ENCODE measurements at places on chromosomes 4 and X.

DNA sequence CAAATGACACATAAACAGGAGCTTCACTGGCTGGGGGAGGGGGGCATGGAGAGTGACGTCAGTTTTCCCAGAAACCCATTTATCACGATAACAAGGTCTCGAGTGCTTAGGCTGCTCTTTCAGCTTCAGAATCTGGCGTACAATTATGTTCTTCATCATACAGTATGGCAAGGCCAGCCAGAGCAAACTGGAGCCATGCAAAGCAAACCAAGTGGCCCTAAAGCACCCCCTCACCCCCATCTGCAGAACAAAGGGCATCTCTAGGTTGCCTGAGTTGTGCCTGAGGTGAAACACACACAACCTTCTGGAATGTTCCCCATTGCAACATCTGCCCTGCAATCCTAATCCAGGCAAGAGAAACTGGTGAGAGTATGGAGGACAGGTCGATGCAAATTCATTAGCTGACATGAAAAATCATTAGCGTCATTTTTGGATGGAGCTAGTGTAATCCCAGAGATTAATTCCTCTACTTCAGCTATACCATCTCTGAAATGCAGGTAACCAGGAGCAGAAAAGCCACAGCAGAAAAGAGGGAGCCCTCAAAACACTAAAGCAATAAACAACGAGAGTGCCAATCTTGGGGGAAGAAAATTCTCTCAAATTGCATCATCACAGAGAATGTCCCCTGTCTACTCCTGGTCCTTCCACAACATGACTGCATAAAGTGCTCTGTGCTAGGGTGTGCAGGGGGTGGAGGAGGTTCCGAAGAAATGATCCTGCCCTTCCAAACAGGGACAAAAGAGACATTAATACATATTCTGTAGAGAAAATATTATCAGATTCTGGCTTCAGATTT lies 1.8 kb downstream of the SEPTIN6 start:
- no peak for DNase-seq

- DNase-seq = no peak
Observed at GRCh38 chr4:11603591-11604194, 175.0 kb upstream of the HS3ST1 start.

- DNase-seq = no peak
Observed at GRCh38 chrX:63686878-63687714, 97.9 kb downstream of the ARHGEF9 start.

GRCh38 chr4:8747467-8748235 lies 124.0 kb downstream of the HMX1 start:
- DNase-seq = no peak

DNA sequence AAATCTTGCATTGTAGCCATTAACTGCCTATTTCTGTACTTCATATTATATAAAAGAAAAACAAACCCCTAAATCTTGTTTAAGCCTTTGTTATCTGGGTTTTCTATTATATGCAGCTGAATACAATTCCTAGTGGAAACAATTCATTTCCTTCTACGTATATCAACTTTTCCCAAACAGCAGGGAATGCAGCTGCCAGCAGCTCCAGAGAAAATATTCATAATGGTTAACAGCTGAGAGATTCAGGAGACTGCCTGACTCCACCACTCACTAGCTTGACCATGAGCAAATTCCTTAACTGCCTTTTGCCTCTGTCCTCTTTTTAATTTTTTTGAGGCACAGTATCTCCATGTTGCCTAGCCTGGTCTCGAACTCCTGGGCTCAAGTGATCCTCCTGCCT lies 146.2 kb downstream of the SPATA18 start:
- DNase-seq = no peak

DNA sequence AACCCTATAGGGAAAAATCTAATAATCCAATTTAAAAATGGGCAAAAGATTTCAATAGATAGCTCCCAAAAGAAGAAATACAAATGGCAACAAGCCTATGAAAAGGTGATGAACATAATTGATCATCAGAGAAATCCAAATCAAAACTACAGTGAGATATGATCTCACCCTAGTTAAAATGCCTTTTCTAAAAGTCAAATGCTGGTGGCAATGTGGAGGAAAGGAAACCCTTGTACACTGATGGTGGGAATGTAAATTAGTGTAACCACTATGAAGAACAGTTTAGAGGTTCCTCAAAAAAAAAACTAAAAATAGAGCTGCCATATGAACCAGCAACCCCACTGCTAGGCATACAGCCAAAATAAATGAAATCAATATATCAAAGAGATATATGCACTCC lies 44.5 kb downstream of the STPG2 start:
- no peak for DNase-seq

- no peak for DNase-seq
Observed at GRCh38 chrX:153776120-153776599, 4.7 kb upstream of the SRPK3 start.

GRCh38 chr4:149279776-149280175 lies 535.9 kb downstream of the IQCM start:
- no peak for DNase-seq

DNA sequence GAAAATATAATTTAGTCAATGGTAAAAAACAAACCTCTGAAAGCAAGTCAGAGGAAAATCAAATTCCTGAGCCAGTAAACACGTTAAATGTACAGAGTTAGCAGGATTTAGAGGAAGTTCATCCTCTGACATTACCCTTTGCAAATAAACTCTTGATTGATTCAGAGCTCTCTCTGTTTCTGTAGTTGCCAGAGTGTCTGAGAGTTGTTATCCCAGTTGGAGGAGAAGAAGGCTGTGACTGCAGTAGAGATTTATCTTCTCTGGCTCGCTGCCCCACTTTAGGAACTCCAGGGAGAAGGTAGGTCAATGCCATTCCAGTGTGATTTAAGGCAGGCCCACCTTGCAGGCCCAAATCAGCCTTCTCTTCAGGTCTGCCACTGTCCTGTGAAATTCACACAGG lies 6.2 kb upstream of the AMOT start:
- DNase-seq = no peak

GRCh38 chr4:178026999-178027398 lies 584.8 kb upstream of the AGA start:
- DNase-seq = no peak

DNA sequence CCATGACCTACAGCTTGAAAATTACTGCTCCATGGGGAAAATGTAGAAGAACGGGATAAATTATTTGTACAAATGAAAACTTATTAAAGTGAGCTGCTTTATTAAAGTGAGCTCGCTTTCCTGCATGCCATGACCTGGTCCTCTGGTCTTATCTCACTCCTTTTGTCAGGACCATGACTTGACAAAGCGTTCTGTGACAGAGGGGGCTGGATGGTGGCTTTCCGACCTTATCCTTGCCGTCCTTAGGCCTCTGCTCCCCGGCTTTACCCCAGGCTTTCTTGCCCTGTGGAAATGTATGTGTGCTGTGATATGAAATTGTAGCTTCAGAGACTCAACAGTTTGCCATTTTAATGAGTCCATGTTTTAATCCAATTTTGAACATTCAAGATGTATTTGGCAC lies 44.0 kb upstream of the FBXW7 start:
- no peak for DNase-seq

Data from cerebellar nuclear complex (tissue), 1 donor.